Activated CD4-positive, alpha-beta memory T cell treated with anti-CD3 and anti-CD28 coated beads, Interleukin-2, amount 10 ng/mL, durations not matched to agents 7 days and 5 days (primary cell): ENCODE measurements at places on chromosomes 7 and 10. TPM values are rescaled to one million over a fixed set of nuclear protein-coding genes. Genes with fewer than 3 reads are reported as not detected.

The BTBD16 gene
- total RNA-seq, result not detected

The GTF2IRD2 gene
- total RNA-seq, result 8.6 TPM

The MINDY4 gene
- total RNA-seq, result 1.5 TPM

The SLC16A9 gene
- total RNA-seq, result 0.58 TPM

The UPF2 gene
- total RNA-seq, result 28.5 TPM

The LFNG gene
- total RNA-seq, result 109 TPM

The RASA4B gene
- total RNA-seq, result 8.7 TPM

The FAM25C gene
- total RNA-seq, result not detected

DNA sequence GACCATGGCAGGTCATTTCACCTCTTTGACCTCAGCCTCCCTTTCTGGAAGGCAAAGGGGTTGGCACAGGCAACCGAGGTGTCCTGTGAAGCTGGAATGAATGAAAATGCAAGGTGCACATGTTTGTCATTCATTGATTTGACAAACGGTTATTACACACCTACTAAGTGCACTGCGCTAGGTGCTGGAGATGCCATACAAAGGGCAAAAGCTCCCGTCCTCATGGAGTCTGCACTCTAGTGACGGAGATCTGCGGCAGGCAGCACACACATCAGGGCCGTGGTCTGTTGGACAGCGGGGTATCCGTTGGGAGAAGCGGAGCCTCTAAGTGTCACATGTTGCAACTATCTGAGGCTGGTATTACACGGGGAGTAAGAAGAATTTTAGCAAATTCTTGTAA lies 44.2 kb downstream of the PRF1 start:
- peaks cover 17% of the 10 kb centered on the region for H3K4me1 ChIP-seq
- no peak for DNase-seq
- peaks cover 2% of the 10 kb centered on the region for H3K27me3 ChIP-seq
- H3K4me3 ChIP-seq, result no peak overlapping the region

DNA sequence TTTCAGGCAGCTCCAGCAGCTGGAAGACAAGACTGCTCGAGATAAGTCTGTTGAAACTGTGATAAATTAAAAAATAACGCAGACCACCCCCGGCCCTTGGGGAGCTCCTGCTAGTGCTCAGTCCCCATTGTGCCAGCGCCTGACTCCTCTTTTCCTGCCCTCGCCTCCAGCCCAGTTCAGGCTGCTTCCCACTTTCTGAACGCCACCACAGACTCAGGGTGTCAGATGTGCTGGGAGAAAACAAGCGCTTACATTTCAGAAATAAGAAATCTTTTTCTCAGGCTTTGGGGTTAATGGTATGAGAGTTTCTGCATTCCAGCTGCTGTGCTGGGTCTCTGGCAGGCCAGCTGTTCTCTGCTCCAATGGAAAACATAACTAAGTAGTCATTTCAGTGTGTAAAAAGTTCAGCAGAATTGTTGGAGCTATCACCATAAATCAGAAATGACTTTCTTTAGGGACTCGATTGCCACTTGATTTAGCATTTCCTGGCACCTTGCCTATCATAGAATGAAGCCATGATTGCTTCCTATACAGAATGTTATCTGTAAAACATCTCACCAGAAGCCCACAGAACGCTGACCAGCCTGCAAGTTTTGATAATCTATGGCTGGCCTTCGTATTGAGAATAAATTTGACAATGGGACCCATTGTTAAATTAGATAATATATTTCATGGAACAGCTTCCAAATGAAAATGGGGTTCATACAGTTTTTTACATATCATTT lies 257.0 kb upstream of the ZNF32 start:
- peaks cover 3% of the 10 kb centered on the region for H3K27me3 ChIP-seq
- no peaks in the 10 kb centered on the region for H3K4me1 ChIP-seq
- H3K27ac ChIP-seq, result no peak overlapping the region

DNA sequence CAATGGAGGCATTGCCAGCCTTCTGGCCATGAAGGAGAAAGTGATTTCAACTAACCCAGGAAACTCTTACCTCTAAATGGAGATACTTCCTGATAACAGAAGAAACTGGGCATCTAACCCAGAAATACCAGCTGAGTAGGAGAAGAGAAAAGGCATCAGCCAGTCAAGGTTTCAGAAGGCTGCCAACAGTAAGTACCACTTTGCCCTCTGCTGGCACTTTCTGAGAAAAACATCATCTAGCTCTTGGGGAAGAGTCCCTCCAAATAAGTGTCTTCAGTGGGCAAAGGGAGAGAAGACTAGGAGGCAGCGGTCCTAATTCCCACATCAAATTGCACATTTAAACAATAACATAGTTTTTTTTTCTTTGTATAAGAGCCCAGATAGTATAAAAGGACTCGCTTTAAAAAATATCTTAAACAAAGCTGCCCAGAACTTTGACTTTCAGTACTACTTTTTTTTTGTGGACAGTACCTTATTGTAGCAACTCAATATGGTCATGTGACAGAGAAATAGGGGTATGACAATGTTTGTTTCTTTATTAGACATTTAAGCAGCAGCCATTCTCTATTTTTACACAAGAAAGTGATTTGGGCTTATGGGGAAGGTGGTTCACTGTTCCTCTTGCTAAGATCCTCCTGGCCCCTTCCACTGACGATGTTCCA lies 157.3 kb downstream of the CTTNBP2 start:
- no peaks in the 10 kb centered on the region for H3K27me3 ChIP-seq
- H3K36me3 ChIP-seq, result no peaks in the 10 kb centered on the region
- peaks cover 6% of the 10 kb centered on the region for H3K4me1 ChIP-seq
- no peak for DNase-seq
- H3K27ac ChIP-seq, result no peak overlapping the region

DNA sequence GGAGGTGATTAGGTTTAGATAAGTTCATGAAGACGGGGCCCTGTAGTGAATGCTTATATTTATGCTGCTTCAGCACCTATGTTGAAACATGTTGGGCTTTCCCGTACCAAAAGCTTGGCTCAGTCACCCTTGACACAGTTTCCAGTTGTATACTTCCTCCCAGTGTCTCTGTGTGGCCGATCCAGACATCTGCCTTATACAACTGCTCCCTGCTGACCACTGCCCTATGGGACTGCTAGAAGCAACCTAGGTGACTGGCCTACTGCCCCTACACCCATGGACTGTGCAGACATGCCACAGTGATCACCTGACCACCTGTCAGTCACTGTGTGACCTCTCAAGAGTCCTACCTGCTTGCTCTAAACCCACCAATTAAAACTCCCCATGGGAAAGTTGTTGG lies 22.6 kb upstream of the TSPAN13 start:
- H3K27me3 ChIP-seq, result no peaks in the 10 kb centered on the region
- H3K36me3 ChIP-seq, result no peaks in the 10 kb centered on the region
- no peak for DNase-seq
- no peak overlapping the region for H3K27ac ChIP-seq

DNA sequence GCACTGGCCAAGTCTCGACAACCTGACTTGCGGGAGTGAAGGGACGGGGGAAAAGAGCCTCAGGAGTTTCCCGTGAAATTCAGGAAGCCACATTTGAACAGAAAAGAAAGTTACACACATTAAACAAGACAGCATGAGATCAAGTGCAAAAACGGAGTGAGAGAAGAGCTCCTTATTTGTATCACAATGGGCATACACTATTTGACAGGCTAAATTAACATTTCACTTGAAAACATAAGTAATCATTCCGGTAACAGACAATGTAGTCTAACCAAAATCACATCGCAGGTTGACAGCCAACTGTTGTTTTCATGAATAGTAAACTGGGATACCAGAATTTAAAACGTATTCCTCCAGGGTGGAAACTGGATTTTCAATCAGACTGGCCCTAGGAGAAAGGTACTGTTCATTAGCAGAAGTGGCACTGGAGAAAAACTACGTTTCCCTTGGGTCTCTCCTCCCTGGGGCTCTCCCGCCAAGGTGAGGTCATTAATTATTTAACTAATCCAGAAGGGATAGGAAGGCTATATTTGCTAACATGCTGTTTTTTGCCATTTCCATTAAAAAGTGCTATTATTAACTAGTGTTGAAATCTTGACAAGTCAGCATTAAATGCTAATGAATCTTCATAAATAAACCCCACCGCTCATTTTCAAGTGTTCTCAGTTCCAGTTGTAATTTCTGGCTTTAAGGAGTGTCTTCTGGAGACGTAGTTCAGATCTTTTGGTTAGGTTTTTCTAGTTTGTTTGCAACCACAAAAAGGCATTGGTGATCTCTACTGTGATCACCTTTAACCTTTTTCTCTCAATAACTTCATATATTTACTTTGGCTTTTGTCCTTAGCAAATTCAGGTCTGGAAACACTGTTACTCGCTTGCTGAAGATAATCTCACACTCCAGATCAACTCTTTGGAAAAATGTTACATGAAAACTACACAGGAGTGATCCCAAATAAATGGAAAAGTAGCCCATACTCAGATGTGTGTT lies 25.1 kb downstream of the RHEB start:
- H3K4me3 ChIP-seq, result no peak overlapping the region
- H3K4me1 ChIP-seq, result peaks cover 27% of the 10 kb centered on the region
- no peak overlapping the region for H3K27ac ChIP-seq
- no peaks in the 10 kb centered on the region for H3K27me3 ChIP-seq

GRCh38 chr10:59801171-59801570 lies 47.9 kb upstream of the MRLN start:
- H3K27ac ChIP-seq, result no peak overlapping the region
- no peaks in the 10 kb centered on the region for H3K27me3 ChIP-seq
- DNase-seq, result no peak
- H3K36me3 ChIP-seq, result peaks cover 52% of the 10 kb centered on the region
- H3K4me3 ChIP-seq, result no peak overlapping the region
- peaks cover 3% of the 10 kb centered on the region for H3K4me1 ChIP-seq

GRCh38 chr10:62924344-62924748 lies 108.2 kb upstream of the EGR2 start:
- no peak overlapping the region for H3K4me3 ChIP-seq
- H3K36me3 ChIP-seq, result no peaks in the 10 kb centered on the region
- no peak overlapping the region for H3K27ac ChIP-seq

- no peak overlapping the region for H3K4me3 ChIP-seq
- no peak overlapping the region for H3K27ac ChIP-seq
- no peak for DNase-seq
- H3K36me3 ChIP-seq, result no peaks in the 10 kb centered on the region
These were observed 91.6 kb upstream of the CXCL12 start for GRCh38 chr10:44476409-44477045.

DNA sequence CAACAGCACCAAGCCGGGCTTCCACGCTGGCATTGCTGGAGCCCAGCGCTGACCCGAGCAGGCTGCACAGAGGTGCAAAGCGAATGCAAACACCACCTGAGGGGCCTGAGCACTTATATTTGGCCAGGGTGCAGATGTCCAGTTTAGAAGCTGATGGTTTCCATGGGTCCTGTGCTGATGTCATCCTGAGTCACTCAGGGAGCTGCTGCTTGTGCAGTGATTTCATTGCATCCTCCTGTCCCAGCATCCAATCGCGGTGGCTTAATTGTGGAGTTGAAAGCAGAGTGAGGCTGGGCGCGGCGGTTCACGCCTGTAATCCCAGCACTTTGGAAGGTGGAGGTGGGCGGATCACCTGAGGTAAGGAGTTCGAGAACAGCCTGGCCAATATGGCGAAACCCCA lies 410.2 kb upstream of the KLF6 start:
- no peaks in the 10 kb centered on the region for H3K36me3 ChIP-seq
- no peaks in the 10 kb centered on the region for H3K4me1 ChIP-seq
- no peak overlapping the region for H3K27ac ChIP-seq
- no peak for DNase-seq

GRCh38 chr10:62183442-62183841 lies 85.2 kb downstream of the RTKN2 start:
- peak overlapping the region; percentile 91 for H3K27ac ChIP-seq
- peak overlapping the region; percentile 9 for H3K4me3 ChIP-seq
- H3K4me1 ChIP-seq, result peaks cover 84% of the 10 kb centered on the region

DNA sequence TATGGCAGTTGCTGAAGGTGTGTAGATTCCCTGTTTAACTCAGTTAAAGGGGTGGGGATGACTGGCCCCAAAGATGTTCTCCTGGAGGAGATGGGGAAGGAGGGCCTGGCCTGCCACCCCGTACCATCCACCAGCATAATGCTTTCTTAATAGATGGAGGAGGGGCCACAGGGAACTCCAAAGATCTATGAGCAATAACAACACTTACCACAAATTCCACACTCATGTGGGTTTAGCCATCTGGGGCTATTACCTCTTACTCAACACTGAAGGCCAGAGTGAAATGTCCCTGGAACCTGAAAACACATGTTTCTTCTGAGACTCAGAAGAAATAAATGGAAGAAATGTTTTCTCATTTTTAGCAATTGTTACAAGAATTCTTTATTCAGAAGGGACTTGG lies 259.0 kb downstream of the CXCL12 start:
- DNase-seq, result no peak
- no peaks in the 10 kb centered on the region for H3K36me3 ChIP-seq
- H3K27ac ChIP-seq, result no peak overlapping the region
- H3K27me3 ChIP-seq, result no peaks in the 10 kb centered on the region
- H3K4me1 ChIP-seq, result no peaks in the 10 kb centered on the region

DNA sequence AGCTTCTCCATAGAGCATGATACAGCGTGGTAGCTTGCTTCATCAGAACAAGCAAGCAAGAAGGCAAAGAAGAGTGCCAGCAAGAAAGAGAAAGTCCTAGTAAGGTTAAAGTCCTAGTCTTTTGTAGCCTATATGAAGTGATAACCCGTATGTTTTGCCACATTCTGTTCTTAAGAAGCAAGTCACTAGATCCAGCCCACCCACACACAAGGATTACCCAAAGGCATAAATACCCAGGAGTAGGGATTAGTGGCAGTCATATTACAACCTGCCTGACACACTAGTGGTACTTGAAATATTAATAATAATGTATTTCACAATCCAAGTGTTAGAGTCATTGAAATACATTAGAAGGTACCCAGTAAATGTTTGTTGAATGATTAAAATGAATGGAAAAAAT lies 285.5 kb downstream of the HPSE2 start:
- no peaks in the 10 kb centered on the region for H3K36me3 ChIP-seq
- H3K27me3 ChIP-seq, result no peaks in the 10 kb centered on the region
- no peak overlapping the region for H3K27ac ChIP-seq
- H3K4me1 ChIP-seq, result no peaks in the 10 kb centered on the region
- DNase-seq, result no peak

- H3K4me1 ChIP-seq, result no peaks in the 10 kb centered on the region
- no peak overlapping the region for H3K4me3 ChIP-seq
- peaks cover 7% of the 10 kb centered on the region for H3K27me3 ChIP-seq
- no peak for DNase-seq
These were observed 17.1 kb downstream of the GRID1 start for GRCh38 chr10:86349474-86349873.

GRCh38 chr10:125060026-125060425 lies 100.3 kb downstream of the CTBP2 start:
- H3K27ac ChIP-seq, result no peak overlapping the region
- DNase-seq, result no peak
- peaks cover 39% of the 10 kb centered on the region for H3K27me3 ChIP-seq

DNA sequence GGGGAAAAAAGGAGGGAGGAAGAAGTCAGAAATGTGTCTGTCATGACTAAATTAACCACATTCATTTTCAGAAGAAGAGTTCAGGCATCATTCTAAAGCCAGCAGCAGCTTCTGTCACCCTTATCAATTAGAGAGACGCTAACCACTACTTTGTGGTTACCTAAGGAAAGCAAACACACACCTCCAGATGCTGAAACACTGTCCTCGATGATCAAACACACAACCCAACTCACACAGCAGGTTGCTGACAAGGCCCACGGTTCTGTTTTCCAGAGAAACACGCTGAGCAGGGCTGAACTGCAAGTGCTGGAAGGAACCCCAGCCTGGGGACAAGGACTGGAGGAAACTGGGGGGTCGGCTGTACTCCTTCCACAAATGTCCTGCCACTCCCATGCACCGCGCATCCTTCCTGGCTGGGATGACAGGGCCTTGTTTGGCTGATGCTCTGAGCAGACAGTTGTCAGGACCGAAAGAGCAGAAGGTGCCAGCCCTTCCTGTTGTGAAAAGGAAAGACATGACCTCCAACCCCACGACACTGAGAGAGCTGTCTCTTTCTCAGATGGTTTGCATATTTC lies 36.6 kb downstream of the PRKCQ start:
- H3K27me3 ChIP-seq, result no peaks in the 10 kb centered on the region
- H3K4me3 ChIP-seq, result peak overlapping the region; percentile 86
- H3K36me3 ChIP-seq, result peaks cover 48% of the 10 kb centered on the region
- DNase-seq, result peak; percentile 69
- H3K27ac ChIP-seq, result peak overlapping the region; percentile 100
- peaks cover 72% of the 10 kb centered on the region for H3K4me1 ChIP-seq
